ENCODE measurements at places on chromosomes 2 and 18.

DNA sequence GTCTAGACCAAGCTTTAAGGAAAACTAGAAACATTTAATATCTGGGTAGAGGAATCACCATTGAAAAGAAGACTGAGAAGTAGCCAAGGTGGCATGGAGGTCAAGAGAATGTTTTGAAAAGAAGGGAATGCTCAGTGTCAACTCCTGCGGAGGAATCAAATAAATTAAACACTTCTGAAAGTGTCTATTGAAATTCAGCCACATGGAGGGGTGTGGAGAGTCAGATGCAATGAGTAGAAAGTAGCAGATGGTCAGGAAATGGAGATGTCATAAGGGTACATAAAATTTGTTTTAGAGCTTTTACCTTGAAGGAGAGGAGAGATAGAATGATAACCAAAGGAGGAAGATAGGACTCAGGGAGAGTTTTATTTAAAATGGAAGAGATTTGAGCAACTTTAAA, 35.1 kb downstream of the NLRC4 start:
- no peak for DNase-seq

GRCh38 chr18:56647951-56648893, 2.9 kb upstream of the WDR7 start:
- no peak for DNase-seq

DNA sequence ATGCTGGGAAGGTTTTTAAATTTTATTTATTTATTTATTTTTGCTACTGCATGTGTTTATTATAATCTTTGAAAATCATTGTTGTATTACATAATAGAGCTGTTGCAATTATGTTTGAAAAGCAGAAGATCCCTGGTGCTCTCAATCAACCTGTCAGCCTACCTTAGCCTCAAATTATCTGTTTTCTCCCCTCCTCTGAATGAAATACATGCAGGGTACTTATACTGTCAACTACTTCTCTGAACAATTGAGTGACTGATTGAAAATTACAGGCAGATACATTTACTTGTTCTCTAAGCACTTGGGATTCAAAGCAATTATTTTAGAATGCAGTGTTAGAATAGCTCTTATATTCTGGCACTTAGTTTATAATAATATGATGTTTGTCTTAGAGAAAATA, 8.1 kb downstream of the KYNU start:
- no peak for DNase-seq

DNA sequence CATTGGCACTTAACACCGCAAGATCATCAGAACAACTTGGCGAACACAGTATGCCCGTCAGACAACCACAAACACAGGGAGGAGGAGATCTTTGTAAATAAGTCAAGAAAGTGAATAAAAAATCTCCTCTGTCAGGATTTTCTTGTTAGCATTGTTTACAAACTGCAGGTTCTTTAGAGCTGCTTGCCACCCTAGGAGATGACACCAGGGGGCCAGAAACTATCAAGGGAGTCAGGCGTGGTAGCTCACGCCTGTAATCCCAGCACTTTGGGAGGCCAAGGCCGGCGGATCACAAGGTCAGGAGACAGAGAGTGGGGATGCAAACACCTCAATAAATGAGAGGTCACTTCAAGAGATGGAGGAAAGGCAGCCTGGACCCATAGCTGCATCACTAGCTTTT, 428.1 kb downstream of the SETBP1 start:
- DNase-seq, result no peak

DNA sequence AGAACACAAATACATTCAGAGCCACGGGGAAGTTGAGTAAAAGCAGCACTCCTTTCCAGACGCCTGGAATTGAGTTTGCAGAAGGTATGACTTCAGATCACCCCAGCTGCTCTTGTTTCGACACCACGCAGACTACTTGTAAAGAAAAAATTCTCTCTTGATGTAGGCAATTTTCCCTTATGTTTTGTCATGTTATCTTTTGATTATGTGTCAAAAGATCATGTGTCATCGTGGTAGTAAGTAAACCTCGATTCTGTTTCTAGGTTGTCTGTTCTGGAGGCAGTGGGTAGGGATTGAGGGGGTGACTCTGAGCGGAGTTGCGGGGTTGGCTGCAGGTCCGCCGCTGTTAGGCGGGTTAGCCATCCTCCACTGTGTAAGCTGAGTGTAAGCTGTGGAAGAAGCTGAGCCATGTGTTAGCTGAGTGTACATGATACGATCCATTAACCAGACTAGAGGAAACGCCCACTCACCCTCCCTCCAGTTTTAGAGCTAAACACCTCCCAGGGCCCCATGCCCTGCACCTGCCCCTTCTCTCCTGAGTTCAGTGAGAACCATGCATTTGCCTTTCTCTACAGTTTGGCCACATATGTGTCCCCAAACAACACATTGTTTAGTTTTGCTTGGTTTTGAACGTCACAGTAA, 181.8 kb downstream of the SNTG2 start:
- DNase-seq, result no peak

GRCh38 chr2:73821227-73821626, 7.5 kb upstream of the STAMBP start:
- DNase-seq, result no peak

- no peak for DNase-seq
These were observed 68.0 kb downstream of the COX7A2L start for GRCh38 chr2:42293019-42293418.

- no peak for DNase-seq
These were observed 93.3 kb downstream of the ALPK2 start for GRCh38 chr18:58535340-58536201.

- no peak for DNase-seq
These were observed 308.7 kb downstream of the CNTNAP5 start for GRCh38 chr2:124333784-124334183.

GRCh38 chr2:203396667-203397066, 68.5 kb downstream of the ABI2 start:
- DNase-seq, result no peak

GRCh38 chr2:20622296-20622686, 28.6 kb downstream of the HS1BP3 start:
- DNase-seq, result no peak
